ENCODE measurements at places on chromosomes 13 and 19.

DNA sequence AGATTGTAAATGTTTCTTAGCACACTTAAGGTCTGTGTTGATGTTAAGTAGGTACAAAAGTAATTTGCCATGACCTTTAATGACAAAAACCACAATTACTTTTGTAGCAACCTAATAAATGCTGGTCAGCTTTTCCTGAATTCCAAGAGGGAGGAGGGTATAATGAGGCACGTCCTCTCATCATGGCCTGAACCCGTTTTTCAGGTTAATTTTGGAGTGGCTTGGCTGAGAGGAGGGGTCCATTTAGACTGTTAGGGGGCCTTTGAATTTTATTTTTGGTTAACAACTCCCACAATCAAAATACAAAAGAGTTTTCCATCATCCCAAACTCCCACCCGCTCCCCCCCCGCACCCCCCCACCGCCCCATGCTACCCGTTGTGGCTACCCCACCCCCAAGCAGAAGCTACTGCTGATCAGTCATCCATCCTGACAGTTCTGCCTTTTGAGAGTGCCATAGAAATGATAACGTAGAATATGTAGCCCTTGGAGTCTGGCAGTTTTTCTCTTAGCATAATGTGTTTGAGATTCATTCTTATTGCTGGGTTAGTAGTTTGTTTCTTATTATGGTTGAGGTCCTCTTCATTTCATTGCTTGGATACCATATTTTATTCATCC, 14.4 kb upstream of the PLEKHF1 start:
- DNase-seq: no peak

- no peak for DNase-seq
Measured at GRCh38 chr13:46341112-46341711, 45.8 kb downstream of the RUBCNL start.

- DNase-seq: no peak
Measured at GRCh38 chr19:10521461-10522171, 4.4 kb upstream of the S1PR5 start.

DNA sequence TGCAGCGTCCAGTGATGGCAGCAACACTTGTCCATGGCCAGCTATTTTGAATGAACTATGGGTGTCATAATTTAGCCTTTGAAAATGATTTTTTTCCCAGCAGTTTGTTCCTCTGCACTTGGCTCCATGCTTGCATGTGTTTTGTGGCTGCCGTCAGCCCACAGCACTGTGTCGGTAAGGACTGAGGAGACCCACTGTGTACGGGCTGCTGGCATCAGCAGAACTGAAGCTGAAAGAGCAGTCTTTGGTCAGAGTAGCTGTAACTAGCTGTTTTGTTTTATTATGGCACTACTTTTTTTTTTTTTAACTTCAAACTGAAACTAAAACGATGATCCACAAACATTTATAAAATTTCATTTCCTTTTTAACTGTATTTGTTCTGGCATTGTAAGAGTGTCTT, 50.3 kb upstream of the TEX29 start:
- no peak for DNase-seq

DNA sequence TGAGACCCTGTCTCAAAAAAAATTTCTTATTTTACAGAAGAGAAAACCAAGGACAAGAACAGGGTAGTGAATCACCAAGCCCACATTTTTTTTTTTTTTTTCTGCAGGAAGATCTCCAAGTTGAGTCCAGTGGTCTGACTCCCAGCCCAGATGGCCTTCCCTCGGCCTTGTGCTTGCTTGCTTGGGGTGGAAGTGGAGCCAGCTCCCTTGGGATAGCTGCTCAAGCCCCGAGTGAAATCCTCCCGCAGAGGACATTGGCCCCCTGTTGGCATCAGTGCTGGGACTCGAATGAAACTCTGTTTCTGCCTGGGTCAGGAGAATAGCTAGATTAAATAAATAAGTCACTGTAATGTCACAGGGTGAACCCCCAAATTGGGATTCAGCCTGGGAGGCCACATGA, 9.4 kb upstream of the NUP62 start:
- DNase-seq: no peak

GRCh38 chr13:36973621-36974295, 25.4 kb downstream of the ALG5 start:
- DNase-seq: no peak

- no peak for DNase-seq
Measured at GRCh38 chr19:17311455-17312188, 2.3 kb downstream of the DDA1 start.

GRCh38 chr13:100125946-100126345, 37.1 kb downstream of the PCCA start:
- DNase-seq: no peak

- DNase-seq: no peak
Measured at GRCh38 chr19:19463348-19464117, 51.8 kb downstream of the TSSK6 start.

DNA sequence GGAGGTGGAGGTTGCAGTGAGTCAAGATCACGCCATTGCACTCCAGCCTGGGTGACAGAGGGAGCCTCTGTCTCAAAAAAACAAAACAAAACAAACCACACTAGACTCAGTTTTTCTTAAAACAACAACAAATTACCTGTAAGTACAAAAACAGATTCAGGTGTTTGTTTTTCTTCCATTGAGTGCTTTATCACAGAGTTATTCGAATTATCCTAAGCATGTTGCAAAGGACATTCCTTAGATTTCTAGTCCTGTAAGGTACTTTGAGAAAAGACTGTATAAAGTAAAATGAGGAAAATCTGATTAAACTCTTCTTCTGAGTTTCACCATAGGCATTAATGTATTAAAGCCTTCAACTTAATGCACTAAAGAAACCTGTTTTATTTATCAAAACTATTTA, 2.2 kb upstream of the EEF1AKMT1 start:
- DNase-seq: no peak

DNA sequence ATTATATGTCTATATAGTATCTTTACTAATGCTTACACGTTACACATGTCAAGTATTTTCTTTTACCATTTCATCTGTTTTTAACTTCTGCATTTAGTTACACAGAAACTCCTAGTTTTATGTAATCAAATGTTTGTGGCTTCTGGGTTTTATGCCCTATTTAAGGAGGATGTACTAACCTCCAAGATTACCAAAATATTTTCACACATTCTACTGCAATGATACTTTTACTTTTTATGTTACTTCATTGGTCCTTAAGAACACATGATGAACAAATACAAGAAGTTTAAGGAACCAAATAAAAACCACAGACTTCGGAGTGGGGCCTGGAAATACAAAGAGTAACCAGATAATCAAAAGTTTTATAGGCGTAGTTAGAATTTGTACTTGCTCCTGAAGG, 37.2 kb downstream of the ZC3H13 start:
- no peak for DNase-seq

GRCh38 chr13:44578067-44578400, 1.9 kb upstream of the TSC22D1 start:
- DNase-seq: no peak

Measured in stimulated activated CD8-positive, alpha-beta memory T cell treated with anti-CD3 and anti-CD28 coated beads, Interleukin-7, amount 100 ng/mL, for 1 hour (primary cell).